ENCODE measurements at places on chromosomes 4 and X. TPM values are rescaled to one million over a fixed set of nuclear protein-coding genes. Genes with fewer than 3 reads are reported as not detected.

The PPP4R3C gene
- not detected for total RNA-seq

The RAI2 gene
- total RNA-seq: 0.80 TPM

The MUC7 gene
- not detected for total RNA-seq

The USP26 gene
- total RNA-seq: not detected

The AFAP1 gene
- 93.2 TPM for total RNA-seq
